Left forelimb (tissue), 1 donor: ENCODE measurements at places on chromosomes 7 and 10.

DNA sequence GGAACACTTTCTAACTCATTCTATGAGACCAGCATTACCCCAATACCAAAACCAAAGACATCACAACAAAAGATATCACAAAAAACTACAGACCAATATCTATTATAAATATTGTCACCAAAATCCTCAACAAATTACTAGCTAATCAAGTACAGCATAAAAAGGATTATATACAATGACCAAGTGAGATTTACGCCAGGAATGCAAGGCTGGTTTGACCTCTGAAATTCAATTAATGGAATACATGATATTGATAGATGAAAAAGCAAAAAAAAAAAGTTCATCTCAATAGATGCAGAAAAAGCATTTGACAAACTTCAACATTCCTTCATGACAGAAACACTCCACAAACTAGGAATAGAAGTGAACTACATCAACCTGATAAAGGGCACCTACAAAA is 175.3 kb downstream of the LCOR start:
- DNase-seq = no peak

GRCh38 chr7:37234928-37235327 is 213.7 kb downstream of the ELMO1 start:
- DNase-seq = no peak

- DNase-seq = no peak
Measured at GRCh38 chr10:56662765-56663447, 301.8 kb upstream of the ZWINT start.

DNA sequence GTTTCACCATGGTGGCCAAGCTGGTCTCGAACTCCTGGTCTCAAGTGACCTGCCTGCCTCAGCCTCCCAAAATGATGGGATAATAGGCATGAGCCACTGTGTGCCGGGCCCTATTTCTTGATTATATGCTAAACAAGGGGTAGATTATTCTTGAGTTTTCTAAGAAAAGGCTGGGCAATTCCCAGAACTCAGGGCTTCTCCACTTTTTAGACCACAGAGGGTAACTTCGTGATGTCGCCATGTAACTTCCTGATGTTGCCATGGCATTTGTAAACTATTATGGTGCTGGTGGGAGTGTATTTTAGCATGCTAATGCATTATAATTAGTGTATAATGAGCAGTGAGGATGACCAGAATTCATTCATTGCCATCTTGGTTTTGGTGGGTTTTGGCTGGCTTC is 35.8 kb downstream of the OTUD1 start:
- no peak for DNase-seq

DNA sequence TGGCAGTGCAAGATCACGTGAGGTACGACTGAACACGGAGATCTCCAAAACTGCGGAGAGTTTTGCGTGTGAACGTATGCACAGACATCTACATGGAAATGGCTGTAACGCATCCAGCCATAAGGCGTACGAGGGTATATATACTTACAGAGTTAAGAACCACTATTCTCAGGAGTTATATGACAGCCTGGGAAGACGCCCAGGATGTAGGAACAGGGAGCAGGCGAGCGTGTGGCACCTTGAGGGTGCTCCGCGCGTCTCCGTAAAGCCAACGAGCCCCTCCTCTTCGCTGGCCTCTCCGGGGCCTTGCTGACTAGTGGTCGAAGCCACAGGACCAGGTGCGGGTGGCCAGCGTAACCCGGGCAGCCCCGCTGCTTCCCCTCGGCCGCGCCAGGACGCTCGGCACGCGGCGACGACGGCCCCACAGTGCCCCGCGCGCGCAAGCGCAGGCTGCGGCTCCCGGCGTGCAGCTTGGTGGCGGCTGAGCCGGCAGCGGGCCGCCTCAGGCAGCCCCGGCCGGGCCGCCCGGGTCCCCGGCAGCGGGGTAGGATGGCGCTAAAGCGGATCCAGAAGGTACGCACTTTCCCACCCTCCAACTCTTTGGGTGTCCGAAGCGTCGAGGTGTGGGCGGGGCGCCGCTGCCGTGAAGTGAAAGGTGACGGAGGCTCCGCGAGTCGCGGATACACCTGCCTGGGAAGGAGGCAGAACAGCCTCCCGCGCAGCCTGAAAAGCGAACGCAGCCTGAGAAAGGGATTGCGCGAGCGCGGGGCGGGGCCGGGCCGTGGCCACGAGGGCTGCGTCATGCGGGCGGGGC is at the start of gene UBE2D4:
Gene UBE2D4 (plus strand): TSS at position 453 of the 814 bp plus-strand sequence. CDS start 97 bp downstream, at position 550.
- peak; percentile 84 for DNase-seq

GRCh38 chr7:69696686-69697685 is 98.7 kb downstream of the AUTS2 start:
- DNase-seq = no peak

DNA sequence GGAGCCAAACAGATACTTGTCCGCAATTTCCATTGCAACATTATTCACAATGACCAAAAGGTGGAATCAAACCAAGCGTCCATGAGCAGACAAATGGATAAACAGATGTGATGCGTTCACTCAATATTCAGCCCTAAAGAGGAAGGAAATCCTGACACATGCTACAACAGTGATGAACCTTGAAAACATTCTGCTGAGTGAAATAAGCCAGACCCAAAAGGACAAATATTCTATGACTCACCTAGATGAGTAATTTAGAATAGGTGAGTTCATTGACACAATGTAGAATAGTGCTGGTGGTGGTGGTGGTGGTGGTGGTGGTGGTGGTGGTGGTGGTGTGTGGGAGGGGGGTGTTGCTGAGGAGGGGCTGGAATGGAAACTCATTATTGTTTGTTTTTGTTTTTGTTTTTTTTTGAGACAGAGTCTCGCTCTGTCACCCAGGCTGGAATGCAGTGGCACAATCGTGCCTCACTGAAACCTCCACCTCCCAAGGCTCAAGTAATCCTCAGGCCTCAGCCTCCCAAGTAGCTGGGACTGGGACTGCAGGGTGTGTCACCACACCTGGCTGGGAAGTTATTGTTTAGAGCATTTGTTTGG is 28.6 kb downstream of the SMKR1 start:
- no peak for DNase-seq

GRCh38 chr10:77560471-77560870 is 77.1 kb downstream of the KCNMA1 start:
- no peak for DNase-seq

GRCh38 chr10:15280462-15280861 is 90.6 kb downstream of the FAM171A1 start:
- DNase-seq = no peak

- no peak for DNase-seq
Measured at GRCh38 chr7:97011536-97012364, 6.4 kb downstream of the DLX6 start.

- DNase-seq = no peak
Measured at GRCh38 chr10:93711891-93712290, 9.5 kb upstream of the FRA10AC1 start.

DNA sequence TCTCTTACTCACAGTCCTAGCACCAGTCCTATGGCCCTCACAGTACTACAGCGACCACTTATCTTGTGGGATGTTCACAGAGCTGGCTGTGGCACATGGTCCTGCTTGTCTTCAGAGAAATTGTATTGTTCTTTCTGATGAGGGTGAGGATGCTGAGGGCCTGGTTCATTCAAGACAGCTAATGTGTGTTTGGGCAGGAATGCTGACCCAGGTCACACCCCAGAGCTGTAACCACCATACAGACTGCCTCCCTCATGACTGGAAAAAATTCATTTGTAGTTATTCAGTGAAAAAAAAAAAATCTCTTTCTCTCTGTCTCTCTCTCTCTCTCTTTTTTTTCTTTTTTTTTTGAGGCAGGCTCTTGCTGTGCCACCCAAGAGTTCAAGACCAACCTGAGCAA is 83.5 kb downstream of the KLF6 start:
- DNase-seq = no peak

DNA sequence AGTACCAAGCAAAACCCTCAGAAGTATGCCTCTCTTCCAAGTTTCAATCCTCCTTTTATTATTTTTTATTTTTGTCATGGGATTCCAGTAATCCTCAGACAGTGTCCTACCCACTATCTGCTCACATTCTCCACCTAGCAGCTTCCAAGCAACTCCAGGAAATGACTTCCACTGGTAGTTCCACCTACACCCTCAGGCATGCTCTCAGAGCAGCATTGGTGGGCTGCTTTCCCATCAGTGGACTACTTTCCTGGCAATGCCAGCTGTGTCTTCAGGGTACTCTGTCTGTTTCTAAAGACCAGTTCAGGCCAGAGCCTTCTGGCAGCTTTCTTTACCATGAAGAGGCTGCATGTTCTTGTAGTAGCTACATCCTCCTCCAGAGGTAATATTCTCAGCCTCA is 244.0 kb downstream of the HGF start:
- DNase-seq = no peak

DNA sequence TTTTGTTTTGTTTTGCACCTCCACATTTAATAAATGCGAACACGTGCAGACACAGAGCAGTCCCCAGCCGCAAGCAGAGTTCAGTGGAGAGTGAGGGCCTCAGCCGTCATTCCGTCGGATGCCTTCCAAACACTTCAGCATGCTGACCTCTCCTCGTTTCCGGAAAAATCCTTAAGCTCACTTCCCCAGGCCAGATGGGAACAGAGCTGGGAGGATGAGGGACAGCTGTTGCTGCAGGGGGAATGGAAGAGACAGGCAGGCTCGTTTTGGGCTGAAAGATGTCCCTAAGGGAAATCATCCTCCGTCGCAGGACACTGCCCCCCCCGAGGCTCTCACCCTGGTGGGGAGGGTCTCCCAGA is 17.2 kb upstream of the FGFR2 start:
- DNase-seq = peak; percentile 78

DNA sequence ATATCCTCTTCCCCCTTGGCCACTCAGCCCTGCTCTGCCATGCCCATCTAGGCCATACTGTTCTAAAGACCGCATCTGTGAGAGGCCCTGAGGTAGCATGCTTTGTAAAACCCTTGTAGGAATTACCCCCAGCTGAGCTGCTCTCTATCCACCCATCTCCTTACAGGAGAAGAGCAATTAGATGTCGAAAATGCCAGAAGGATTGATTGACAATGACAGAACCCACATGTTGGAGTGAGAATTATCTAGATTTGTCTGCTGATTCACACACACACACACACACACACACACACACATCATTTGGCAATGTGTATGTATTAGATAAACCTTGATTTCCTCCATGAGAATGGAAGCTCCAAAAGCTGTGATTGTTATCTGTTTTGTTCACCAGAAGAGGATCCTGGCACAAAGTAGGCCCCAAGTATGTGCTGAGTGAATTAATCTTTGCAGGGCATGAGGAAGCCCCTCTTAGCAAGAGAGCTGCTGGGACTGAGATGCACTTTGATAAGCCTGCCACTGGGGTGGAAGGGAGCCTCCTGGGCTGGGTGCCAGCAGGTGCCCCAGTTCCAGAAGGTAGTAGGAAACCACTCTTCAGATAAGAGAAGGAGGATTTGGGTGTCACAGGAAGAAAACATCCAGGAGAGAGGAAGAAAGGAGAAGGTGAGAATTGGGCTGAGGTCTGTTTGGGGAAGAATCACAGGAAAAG is 187.5 kb upstream of the ADO start:
- no peak for DNase-seq

- DNase-seq = no peak
Measured at GRCh38 chr7:50614721-50615518, 49.7 kb upstream of the DDC start.

GRCh38 chr7:126979722-126980121 is 273.0 kb downstream of the GRM8 start:
- DNase-seq = no peak

- DNase-seq = no peak
Measured at GRCh38 chr7:132203021-132203420, 373.2 kb downstream of the PLXNA4 start.

GRCh38 chr7:112019932-112020331 is 186.3 kb downstream of the DOCK4 start:
- no peak for DNase-seq

DNA sequence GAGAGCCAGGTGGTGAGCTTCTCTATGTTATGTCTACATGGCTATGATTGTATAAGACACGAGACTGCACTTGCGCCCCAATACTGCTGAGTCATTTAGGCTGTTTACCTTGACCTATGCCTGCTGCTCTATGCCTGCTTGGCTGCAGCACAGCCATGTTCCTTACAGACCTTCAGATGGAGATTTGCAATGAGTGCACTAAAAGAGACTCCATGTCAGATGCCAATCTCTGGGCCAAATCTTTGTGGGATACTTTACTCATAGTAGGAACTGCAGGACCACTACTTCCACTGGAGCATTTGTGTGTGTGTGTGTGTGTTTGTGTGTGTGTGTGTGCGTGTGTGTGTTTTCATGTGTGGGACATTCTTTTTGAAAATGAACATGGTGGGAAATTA is 50.0 kb upstream of the KMT2E start:
- no peak for DNase-seq

GRCh38 chr10:130816116-130816901 is 495.2 kb downstream of the TCERG1L start:
- no peak for DNase-seq

DNA sequence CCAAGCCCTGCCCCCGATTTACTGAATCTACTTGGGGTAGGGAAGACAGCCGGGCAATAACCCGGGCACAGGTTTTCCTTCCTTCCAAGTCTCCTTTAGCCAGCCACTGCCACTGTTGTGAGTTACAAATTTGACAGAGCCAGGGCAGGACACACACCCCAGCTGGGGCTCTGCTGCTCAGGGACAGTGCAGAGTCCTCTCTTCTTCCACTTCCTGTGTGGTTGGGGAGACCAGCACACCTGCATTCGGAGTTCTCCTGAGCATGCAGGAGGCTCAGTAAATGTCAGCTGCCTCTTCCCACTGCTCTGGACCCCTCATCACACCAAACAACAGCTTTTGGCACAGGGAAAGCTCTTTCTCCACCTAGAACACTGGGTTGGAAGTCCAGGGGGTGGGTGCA is 21.3 kb downstream of the CHST15 start:
- no peak for DNase-seq

DNA sequence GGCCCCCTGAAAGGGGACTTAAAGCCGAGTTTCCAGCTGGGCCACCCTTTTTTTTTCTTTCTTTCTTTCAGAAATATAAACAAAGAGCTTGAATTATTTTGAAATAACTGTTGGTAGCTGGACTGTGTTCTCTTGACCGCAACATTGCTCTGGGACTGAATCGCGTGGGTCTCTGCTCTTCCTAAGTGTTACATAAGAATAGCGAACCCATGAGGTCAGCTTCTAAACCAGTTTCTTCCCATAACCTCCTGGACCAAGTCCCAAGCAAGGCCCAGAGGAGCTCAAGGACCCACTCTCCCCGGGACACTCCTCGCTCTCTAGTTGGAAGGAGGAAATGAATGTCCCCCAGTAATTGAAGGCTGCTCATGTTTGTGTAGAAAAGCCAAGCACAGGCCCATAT is 91.1 kb downstream of the CXCL12 start:
- no peak for DNase-seq

GRCh38 chr7:124689931-124690330 is 75.7 kb downstream of the GPR37 start:
- no peak for DNase-seq

- no peak for DNase-seq
Measured at GRCh38 chr7:17745610-17746009, 194.7 kb downstream of the SNX13 start.

DNA sequence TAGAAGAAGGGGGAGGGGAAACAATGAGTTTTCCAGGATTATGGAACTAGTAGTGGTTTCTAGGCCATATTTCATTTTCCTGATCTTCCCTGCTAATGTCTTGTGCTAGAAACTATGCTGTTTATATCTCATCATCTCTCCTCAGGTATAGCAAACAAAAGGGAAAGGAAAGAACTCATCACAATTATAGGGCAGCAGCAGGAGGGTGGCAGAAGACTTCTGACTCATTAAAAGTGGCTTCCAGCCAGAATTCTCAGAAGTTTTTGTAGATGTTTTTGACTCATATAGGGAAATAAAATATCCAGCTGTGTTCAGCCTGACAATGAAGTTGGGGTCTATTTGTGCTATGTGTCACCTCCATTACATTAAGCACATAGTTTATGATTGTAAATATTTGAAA is 6.5 kb downstream of the AHR start:
- DNase-seq = no peak

GRCh38 chr7:520503-521161 is 986 bp upstream of the PDGFA start:
- DNase-seq = no peak
